ENCODE measurements at places on chromosomes 5 and 9.

DNA sequence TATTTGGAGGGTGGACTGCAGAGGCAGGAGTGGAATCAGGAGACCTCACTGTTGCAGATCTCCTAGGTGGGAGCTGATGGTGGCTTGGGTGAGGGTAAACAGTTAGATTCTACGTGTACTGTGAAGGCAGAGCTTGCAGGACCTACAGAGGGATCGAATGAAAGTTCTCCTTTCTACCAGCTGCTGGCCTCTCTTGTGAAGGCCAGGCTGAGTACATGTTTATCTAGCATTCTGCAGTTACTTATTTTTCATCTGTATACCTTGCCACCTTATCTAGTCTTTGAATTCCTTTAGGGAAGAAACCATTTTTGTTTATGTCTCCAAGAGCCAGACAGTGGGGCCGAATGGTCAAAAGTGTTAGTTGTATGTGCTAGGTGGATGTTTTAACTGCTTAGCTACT lies 57.6 kb downstream of the PTTG1 start:
- no peak for DNase-seq

GRCh38 chr5:2611659-2612058 lies 139.8 kb downstream of the IRX2 start:
- no peak for DNase-seq

DNA sequence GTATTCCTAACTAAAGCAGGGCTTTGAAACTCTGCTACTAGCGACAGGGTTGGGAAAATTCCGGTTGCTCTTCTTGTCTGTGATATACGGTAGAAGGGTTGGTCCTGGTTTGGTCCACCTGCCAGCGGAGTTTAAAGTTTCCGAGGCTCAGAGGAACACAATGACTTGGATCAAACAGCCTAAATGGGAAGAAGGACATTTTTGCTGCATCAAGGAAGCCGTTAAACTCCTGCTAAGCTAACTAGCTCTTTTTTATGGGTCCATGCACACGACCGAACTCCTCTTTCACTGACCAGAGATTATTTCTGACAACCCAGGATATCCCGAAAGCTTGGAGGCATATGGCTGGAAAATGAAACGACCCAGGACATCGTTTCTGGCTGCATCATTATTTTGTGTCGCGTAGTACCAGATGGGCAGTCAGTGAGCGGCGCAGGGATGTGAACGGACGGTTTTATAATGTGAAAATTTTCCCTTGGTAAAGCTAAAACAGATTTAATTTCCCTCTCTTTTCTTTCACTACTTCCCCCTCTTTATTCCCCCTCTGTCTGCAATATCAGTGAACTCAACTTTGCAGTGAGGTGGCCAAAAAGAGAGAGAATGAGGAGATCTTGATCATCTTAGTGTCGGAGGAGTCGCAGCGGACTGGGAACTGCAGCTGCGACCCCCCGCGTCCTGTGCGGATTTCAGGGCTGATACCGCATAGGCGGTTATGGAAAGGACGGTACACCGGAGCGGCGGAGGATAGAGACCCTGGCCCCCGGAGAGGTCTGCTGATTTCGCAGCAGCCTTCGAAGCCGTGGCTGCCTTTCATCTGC lies at the start of gene LURAP1L:
LURAP1L (plus strand) TSS at position 160 of the 818 bp plus-strand sequence. CDS start 696 bp downstream, outside the sequence.
- peak; percentile 90 for DNase-seq

GRCh38 chr5:43168175-43168574 lies 23.9 kb upstream of the NIM1K start:
- no peak for DNase-seq

DNA sequence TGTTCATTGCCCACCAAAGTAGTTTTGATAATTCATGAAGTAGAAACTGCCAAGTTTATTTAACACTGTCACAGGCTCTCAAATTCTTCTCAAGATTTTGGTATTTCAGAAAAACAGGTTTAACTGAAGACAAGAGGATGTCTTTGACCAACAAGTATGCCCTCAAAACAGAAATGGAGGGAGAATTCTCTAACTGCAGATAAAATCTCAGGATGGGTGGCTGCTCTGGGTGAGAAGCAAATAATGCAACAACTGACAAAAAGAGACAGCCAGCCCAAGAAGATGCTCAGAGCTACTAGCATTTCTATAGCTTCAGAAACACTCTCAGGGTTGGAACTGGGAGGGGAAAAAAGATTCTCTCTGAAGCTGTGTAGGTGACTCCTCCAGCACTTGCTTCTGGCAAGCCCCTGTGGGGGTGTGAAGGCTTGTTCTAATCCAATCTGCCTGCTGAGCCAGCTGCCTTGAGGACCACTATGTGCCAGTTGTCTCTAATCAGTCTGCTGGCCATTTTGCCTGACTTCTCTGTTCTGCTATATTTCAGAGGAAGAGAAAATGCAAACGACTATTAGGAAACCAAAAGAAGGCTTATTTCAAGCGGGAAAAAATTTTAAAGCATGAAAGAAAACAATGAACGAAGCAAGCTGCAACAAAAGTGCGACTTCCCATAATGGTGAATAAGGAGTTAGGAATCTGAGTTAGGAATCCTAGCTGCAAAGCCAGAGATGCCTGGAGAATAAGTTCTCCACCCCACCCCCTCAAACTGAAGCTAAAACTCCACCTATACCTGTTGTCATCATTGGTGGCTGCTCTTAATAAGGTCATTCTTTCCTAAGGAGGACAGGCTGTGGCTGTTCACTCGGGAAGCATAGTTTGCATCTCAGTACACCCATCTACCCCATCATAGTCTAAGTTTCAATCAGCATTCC lies 147.5 kb downstream of the GNAQ start:
- DNase-seq: no peak

GRCh38 chr9:77769246-77769645 lies 121.1 kb upstream of the GNA14 start:
- DNase-seq: no peak

GRCh38 chr9:70255486-70255885 lies 3.3 kb upstream of the SMC5 start:
- no peak for DNase-seq

GRCh38 chr5:154276973-154277331 lies 86.4 kb downstream of the GALNT10 start:
- DNase-seq: peak; percentile 86

DNA sequence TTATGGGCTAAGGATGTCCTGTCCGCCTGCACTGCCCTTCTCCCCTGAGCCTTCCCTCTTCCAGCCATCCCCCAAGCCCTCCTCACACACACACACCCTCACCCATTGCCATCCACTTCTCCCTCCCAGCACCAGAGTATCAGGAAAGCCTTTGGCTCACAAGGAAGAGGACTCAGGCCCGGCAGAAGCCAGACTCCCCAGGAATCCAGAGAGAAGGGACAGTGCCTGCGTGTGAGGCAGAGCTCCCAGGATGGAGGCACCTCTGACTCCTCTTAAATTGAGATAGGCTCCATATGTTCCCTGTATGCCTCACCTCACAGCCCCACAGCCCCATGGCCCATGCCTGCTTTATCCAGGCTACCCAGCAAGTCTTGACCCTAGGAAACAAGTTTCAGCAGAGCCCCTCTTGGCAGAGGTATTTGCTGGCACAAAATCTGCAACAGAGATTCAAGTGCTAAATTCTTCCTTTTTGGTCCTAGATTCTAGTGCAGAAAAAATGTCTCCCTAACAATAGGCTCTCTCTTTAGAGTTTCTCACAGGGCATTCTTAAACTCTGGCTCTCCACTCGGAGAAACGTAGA lies 761 bp downstream of the IL17B start:
- no peak for DNase-seq

DNA sequence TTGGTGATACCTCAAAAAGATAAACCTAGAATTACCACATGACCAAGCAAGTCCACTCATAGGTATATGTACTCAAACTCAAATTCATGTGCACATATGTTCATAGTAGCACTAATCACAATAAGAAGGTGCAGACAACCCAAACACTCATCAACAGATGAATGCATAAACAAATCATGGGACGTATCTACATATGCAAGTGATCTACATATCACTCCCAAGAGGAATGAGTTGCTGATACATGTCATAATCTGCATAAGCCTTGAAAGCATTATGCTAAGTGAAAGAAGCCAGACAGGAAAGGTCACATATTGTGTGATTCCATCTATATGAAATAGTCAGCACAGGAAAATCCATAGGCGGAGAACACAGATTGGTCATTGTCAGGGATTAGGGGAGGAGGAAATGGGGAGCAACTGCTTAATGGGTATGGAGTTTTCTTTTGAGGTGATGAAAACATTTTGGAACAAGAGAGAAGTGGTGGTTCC lies 10.6 kb upstream of the GPX8 start:
- no peak for DNase-seq

GRCh38 chr9:91176426-91176825 lies 185.3 kb downstream of the AUH start:
- DNase-seq: no peak

DNA sequence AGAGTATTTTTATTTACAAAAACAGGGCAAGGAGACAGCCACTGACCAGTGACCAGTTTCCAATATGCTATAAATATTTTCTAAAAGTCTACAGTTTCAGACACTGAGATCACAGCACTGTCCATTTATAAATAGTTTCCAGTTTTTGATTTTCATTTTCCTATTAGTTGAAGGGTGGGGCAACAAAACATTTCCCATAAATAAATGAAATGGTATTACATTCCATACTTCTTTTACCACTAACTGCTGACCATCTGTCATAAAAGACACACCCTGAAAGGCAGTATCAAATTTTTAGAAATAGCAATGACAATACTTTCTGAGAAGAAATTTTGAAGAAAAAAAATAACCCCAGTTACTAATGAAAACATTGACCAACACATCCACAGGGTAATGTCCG lies 126.7 kb downstream of the ARSB start:
- DNase-seq: no peak

- no peak for DNase-seq
Measured at GRCh38 chr9:7169717-7170389, 412.1 kb downstream of the KDM4C start.

GRCh38 chr5:61465066-61465465 lies 133.0 kb downstream of the ZSWIM6 start:
- DNase-seq: no peak

GRCh38 chr9:137325799-137326198 lies 23.7 kb upstream of the NRARP start:
- no peak for DNase-seq

DNA sequence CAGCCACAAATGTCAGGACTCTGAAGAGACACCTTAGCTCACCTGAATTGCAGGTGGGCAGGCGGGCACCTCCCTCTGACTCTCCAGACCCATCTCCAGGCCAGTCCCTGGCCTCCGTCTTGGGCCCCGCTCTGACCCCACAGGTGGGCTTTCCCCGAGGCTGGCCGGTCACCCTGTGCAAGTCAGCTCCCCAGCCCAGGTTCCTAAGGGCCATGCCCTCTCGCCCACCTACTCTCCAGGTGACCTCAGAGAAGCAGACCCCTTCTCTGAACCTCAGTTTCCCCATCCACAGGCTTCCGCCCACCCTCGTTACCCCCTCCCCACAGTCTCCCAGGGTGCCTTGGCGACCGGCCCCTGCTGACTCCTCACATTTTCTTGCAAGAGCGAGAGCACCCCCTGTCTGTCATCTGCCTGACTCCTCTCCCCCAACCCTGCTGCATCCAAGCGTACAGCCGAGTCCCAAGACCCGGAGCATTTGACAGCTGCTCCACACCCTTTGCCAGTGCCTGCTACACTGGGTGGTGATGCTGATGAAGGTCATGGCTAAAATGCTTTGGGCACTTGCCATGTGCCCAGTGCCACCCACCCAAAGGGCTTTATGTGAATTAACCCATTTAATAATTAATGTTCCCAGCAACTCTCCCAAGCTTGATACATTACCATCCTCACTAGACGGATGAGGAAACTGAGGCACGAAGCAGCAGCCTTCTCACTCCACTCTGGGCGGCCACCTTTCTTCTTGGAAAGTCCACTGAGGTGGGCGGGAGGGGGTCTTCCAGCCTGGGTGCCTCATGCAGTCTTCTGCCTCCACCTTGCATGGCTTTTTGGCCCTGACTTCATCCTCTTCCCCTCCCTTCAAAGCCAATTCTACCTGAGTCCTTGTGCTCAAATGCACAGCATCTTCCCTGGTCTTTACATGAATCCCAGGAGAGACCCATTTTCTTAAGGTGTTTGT lies 51.1 kb upstream of the ORM1 start:
- DNase-seq: no peak

DNA sequence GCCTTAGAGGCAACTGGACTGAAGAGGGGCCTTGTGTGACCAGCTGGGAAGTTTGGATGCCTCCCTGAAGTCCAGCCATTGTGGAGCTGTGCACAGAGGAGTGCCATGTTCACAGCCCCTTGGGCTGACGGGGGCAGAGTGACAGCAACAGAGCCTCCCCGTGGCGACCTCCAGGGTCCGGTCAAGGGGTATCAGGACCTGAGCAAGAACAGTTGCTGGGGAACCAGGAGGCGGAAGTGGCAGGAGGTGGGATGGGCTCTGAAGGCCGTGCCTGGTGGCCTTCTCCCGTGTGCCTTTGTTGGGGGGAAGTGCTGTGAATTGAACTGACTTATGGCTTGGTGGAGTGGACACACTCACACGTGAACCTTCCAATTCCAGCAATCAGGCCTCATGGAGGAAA lies 14.0 kb downstream of the BNIP1 start:
- DNase-seq: no peak

- no peak for DNase-seq
Measured at GRCh38 chr9:123655681-123656423, 274.1 kb downstream of the DENND1A start.

- DNase-seq: no peak
Measured at GRCh38 chr9:132885720-132886333, 7.1 kb downstream of the SPACA9 start.

GRCh38 chr5:20434786-20435185 lies 446.8 kb upstream of the CDH18 start:
- no peak for DNase-seq

DNA sequence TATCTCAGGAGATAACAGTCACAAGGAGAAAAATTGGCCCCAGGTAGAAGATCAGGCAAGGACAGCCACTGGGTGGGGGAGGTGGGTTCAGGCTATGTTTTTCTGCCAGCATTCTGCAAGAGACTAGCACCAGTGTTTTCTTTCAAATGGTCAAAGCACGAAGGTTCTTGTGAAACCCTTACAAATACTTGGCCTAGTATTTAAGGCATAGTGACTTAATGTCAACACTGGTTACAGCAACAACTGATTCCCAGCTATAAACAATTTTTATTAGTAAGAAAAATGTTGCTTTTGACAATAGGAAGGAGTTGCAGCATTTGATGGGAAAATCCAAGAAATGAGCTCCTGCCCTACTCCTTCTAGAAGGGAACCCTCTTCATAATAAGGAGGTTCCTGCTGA lies 349.6 kb downstream of the SLIT3 start:
- DNase-seq: peak; percentile 7

- no peak for DNase-seq
Measured at GRCh38 chr9:16175461-16175860, 622.6 kb downstream of the CCDC171 start.

DNA sequence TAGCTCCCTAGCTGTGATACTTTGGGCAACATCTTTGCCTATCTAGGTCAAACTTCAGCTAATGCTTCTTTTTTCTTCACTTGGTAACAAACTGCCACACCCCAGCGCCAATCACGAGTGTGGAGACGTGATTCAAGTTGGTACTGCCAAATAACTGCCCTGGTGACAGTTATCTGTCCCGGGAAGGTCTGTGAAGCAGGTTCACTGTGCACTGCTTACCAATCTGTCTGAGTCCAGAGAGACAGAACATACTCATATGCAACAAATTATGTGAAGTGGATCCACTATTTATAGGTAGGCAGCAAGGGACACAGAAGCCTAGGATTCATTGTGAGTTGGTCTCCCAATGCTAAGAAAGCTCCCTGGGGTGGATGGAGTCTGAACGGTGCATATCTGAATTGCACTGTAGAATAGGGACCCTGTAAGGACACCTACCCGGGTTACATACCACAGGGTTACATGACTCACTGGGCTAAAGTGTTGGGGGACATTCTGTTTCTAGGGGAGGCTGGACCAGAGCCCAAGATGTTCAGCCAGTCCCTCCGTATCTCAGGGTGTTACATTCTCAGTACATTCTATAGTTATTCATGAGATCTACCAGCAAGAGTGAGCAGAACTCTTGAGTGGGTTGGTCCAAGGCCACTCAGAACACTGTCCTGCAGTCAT lies 95.4 kb upstream of the STC2 start:
- no peak for DNase-seq

Measured in skin of body (tissue), 3 donors.